ENCODE measurements at places on chromosomes 16 and 17.

GRCh38 chr17:18224387-18225120 is 881 bp upstream of the LLGL1 start:
- no peak for DNase-seq

DNA sequence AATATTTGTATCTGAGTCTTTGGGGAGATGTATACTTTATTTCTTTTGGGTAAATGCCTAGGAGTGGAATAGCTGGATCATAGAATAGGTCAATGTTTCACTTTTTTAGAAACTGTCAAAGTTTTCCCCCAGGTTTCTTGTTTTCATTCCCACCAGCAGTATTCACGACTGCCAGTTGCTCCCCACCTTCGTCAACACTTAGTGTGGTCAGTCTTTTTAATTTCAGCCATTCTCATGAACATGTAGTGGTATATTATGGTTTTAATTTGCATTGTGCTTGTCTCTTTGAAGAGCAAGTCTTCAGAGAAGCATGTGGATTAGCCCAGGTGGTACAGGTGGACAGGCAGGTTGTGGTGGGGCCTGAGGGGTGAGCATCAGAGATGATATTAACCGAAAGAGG is 53.8 kb downstream of the TEKT5 start:
- no peak for DNase-seq

GRCh38 chr17:38572669-38573365 is 32.9 kb downstream of the SRCIN1 start:
- no peak for DNase-seq

- DNase-seq = no peak
Observed at GRCh38 chr17:78678222-78678557, 101.0 kb upstream of the DNAH17 start.

GRCh38 chr17:49454050-49454449 is 39.4 kb upstream of the PHB1 start:
- no peak for DNase-seq

All from stimulated activated CD4-positive, alpha-beta T cell treated with anti-CD3 and anti-CD28 coated beads, TNF-alpha, amount 100 ng/mL, for 48 hours (primary cell).